ENCODE measurements at places on chromosomes 1 and 21.

GRCh38 chr1:227723474-227723873 is 11.6 kb downstream of the JMJD4 start:
- no peak for DNase-seq

DNA sequence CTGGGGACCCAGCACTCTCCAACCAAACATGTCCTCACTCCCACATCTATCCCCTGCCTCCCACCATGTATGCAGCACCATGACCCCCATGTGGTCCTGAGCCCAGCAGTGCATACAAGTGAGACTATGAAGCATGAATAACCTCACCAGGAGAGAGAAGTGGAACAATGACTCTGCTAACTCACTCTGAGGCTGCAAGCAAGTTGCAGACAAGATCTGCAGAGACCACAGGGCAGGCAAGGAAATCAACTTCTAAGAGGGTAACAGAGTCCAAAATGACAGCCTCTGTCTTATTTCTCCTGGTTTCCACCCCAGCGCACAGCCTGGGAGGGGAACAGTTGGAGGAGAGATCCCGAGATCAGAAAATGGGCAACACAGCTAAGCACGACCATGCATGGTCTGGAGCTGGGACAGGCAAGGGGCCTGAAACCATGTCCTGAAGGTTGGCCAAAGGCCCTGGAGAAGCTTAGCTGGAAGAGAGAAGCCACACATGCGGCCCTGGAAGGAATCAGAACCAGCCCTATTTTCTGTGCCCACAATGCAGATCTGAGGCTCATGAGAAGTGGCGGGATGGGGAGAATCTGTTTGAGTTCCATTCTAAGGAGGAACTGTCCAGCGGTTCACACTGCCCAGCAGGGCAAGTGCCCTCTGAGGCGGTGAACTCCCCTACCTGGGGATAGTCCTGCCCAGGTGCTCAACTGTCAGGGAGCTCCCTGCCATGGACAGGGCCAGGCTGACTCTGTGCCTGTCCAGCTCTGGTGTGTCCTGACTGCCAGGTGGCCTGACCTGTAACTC is 12.5 kb upstream of the REN start:
- DNase-seq, result no peak

DNA sequence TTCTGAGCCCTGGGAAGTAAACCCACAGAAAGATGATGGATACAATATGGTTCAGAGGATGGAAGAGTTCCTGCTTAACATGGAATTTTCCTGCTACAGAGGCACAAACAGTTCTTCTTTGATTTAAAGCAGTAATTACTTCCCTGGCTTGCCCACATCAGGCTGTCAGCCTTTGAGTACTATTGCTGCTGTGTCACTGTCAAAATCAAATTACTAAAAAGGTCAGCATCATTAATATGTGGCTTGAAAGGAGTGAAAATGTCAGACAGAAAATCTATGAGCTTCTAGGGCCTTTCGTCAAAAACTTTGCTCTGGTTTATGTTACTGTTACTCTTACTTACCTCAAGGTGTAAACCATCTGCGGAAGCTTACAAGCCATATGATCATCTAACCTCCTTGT is 98.6 kb upstream of the DPT start:
- no peak for DNase-seq

DNA sequence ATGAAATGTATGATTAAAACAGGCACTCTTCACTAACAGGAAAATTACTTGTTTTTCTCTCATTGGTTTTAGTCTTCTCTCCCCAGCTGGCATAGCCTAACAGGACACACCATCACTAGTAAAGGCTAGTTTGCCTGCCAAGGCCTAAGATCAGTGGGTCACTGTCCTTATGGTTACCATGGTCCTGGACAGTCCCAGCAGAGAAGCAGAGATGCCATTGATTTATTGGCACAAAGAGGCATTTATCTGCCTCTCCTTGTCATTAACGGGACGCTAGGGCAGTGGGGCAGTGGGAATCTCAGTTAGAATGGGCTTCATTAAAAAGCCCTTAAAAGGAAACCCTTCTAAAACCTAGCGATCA is 13.9 kb downstream of the CD247 start:
- DNase-seq, result no peak

- no peak for DNase-seq
Measured at GRCh38 chr1:199931666-199932377, 95.7 kb upstream of the NR5A2 start.

DNA sequence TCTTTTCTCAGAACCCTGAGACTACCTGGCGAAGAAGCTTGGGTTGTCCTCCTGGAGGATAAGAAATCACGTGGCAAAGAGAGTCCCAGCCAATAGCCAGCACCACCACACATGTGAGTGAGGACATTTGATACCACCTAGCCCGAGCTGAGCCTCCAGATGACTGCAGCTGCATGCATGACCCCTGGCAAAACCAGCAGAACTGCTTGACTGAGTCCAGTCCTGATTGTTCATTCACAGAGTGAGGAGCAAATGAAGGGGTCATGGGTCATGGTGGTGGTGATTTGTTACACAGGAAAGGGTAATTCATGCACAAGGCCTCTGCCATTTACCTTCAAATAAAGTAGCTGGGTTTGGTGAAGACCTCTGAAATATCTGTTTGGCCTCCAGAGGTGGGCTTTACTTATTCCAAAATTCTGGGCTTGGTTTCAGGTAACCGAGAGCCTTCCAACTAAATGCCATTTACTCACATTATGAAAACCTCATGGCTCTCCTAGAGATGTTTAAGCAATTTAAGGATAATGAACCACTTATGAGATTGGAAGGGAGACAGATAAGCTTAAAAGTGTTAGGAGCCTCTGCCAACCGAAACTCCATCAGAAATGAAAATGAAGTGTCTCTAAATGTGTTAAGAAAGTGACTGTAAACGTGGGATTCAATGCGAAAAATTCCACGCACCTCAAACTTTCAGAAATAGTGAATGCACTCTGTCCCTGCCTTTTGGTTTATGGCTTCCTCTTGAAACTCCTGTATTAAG is 163.3 kb downstream of the SLC35F3 start:
- no peak for DNase-seq

- DNase-seq, result no peak
Measured at GRCh38 chr1:85142753-85143152, 58.1 kb downstream of the SYDE2 start.

DNA sequence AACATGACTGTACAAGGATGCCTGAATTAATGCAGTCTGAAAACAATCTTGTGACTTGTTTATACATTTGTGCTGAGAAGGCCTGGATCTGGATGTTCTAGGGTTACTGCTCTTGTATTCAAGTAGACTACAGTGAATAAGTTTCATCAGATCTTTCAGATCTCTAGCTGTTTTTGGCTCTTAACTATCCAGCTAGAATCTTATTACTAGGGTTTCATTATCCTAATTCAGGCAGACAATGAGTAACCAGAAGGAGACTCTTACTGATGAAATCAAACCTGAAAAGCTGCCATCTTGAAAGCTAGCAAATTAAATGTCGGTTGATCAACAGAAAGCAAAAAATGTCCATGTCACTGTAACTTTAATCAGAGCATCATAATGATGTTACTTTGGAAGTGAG is 112.5 kb upstream of the KCNK2 start:
- DNase-seq, result no peak

DNA sequence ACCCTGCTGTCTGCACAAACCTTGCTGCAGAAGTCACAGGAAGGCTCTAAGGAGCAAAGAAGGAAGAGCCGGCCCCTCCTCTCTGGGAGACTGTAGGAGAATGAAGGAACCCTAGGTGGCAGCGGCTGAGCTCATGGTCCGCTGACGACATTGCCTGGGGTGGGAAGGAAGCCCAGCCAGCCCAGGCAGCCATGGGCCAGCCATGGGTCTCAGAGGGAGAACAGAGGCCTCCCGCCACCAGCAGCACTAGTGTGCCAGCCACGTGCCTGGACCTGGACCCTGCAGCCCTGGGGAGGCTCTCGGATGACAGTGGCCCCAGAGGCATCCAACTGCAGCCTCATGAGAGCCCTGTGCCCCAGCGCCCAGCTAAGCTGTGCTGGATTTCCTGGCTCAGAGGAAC is 49.2 kb upstream of the POFUT2 start:
- no peak for DNase-seq

DNA sequence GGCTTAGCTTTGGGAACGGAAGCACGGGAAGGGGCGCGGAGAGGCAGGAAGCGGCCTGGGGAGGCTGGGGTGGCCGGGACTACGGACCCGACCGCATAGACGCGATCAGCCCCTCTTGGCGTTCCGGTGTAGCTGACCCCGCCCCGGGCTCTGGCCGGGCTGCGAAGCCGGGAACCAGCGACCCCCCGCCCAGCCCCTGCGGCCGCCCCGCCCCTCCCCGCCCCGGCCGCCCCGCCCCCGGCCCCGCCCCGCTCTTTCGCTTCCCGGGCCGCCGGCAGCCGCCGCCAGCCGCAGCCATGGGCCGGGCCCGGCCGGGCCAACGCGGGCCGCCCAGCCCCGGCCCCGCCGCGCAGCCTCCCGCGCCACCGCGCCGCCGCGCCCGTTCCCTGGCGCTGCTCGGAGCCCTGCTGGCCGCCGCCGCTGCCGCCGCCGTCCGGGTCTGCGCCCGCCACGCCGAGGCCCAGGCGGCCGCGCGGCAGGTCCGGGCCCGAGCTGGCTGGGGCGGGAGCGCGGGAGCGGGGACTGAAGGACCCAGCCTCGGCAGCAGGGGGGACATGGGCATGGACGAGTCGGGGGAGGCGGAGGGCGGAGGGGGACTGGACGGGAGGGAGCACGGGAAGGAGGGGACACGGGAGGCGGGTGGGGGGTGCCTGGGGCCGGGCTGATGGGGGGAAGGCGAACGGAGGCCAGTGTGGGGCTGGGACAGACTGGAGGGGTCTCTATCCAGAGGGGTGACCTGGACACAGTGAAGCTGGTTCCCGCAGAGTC is at the start of gene SELENON:
TSS of gene SELENON (plus strand) at position 259 of the 768 bp plus-strand sequence. CDS start at position 297, 38 bp downstream.
- DNase-seq, result no peak

GRCh38 chr1:230222678-230223077 is 155.6 kb downstream of the GALNT2 start:
- no peak for DNase-seq

DNA sequence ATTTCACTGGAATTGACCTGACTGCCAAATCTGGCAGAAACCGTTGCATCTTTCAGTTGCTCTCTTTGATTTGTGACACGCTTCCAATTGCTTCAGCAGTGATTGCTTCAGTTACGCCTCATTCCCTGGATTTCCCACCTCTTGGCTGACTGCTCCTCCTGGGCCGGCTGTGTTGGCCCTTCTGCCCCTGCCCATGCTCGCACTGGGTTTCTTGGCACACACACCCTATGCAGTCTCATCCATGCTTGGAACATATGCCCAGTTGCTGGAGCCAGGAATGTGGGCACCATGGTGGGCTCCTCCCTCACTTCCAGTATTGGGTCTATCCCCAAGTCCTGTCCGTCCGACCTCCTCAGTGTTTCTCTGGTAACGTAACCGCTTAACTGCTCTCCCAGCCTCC is 2.2 kb upstream of the ZBTB21 start:
- no peak for DNase-seq
